ENCODE measurements at places on chromosomes 3 and 15. TPM values are rescaled to one million over a fixed set of nuclear protein-coding genes. Genes with fewer than 3 reads are reported as not detected.

- no peaks in the 10 kb centered on the region for H3K27me3 ChIP-seq
- no peak for DNase-seq
- no peaks in the 10 kb centered on the region for H3K36me3 ChIP-seq
- H3K27ac ChIP-seq = no peak overlapping the region
These were observed 58.9 kb upstream of the EPHA6 start for GRCh38 chr3:96755519-96755918.

GRCh38 chr3:157865352-157866000 lies 240.7 kb downstream of the SHOX2 start:
- no peaks in the 10 kb centered on the region for H3K4me1 ChIP-seq
- no peak overlapping the region for H3K27ac ChIP-seq
- peak; percentile 1 for DNase-seq
- no peaks in the 10 kb centered on the region for H3K36me3 ChIP-seq

GRCh38 chr3:44033123-44033522 lies 208.6 kb upstream of the TOPAZ1 start:
- H3K27ac ChIP-seq = no peak overlapping the region
- no peak overlapping the region for H3K4me3 ChIP-seq
- no peaks in the 10 kb centered on the region for H3K36me3 ChIP-seq
- no peaks in the 10 kb centered on the region for H3K4me1 ChIP-seq
- H3K27me3 ChIP-seq = no peaks in the 10 kb centered on the region

- no peak overlapping the region for H3K27ac ChIP-seq
- H3K36me3 ChIP-seq = no peaks in the 10 kb centered on the region
- no peaks in the 10 kb centered on the region for H3K27me3 ChIP-seq
- no peak for DNase-seq
- no peak overlapping the region for H3K4me3 ChIP-seq
These were observed 39.0 kb upstream of the CBLB start for GRCh38 chr3:105907777-105908176.

- H3K27me3 ChIP-seq = peaks cover 11% of the 10 kb centered on the region
- no peaks in the 10 kb centered on the region for H3K36me3 ChIP-seq
- peaks cover 8% of the 10 kb centered on the region for H3K4me1 ChIP-seq
- H3K27ac ChIP-seq = no peak overlapping the region
- DNase-seq = no peak
- peak overlapping the region; percentile 46 for H3K4me3 ChIP-seq
These were observed 429 bp upstream of the C3orf80 start for GRCh38 chr3:160224811-160225175.

GRCh38 chr3:31421314-31422048 lies 111.2 kb upstream of the STT3B start:
- no peak overlapping the region for H3K4me3 ChIP-seq
- H3K4me1 ChIP-seq = peaks cover 9% of the 10 kb centered on the region
- H3K27ac ChIP-seq = no peak overlapping the region
- H3K27me3 ChIP-seq = no peaks in the 10 kb centered on the region
- H3K36me3 ChIP-seq = no peaks in the 10 kb centered on the region

- no peak overlapping the region for H3K27ac ChIP-seq
- no peak overlapping the region for H3K4me3 ChIP-seq
- DNase-seq = no peak
- H3K36me3 ChIP-seq = no peaks in the 10 kb centered on the region
- no peaks in the 10 kb centered on the region for H3K4me1 ChIP-seq
These were observed 21.2 kb downstream of the GRIP2 start for GRCh38 chr3:14518893-14519292.

- no peaks in the 10 kb centered on the region for H3K4me1 ChIP-seq
- no peak overlapping the region for H3K27ac ChIP-seq
- H3K36me3 ChIP-seq = no peaks in the 10 kb centered on the region
- no peaks in the 10 kb centered on the region for H3K27me3 ChIP-seq
- DNase-seq = peak; percentile 61
- peak overlapping the region; percentile 37 for H3K4me3 ChIP-seq
These were observed 31.5 kb upstream of the AP4E1 start for GRCh38 chr15:50876989-50877360.

- H3K27me3 ChIP-seq = no peaks in the 10 kb centered on the region
- no peak overlapping the region for H3K4me3 ChIP-seq
- no peaks in the 10 kb centered on the region for H3K4me1 ChIP-seq
- no peak for DNase-seq
- H3K36me3 ChIP-seq = no peaks in the 10 kb centered on the region
- H3K27ac ChIP-seq = no peak overlapping the region
These were observed 48.7 kb upstream of the WDR72 start for GRCh38 chr15:53808058-53808706.

- no peak overlapping the region for H3K27ac ChIP-seq
- H3K36me3 ChIP-seq = no peaks in the 10 kb centered on the region
- H3K4me1 ChIP-seq = no peaks in the 10 kb centered on the region
- peaks cover 5% of the 10 kb centered on the region for H3K27me3 ChIP-seq
- no peak for DNase-seq
These were observed 277.9 kb downstream of the MCTP2 start for GRCh38 chr15:94509259-94509658.

DNA sequence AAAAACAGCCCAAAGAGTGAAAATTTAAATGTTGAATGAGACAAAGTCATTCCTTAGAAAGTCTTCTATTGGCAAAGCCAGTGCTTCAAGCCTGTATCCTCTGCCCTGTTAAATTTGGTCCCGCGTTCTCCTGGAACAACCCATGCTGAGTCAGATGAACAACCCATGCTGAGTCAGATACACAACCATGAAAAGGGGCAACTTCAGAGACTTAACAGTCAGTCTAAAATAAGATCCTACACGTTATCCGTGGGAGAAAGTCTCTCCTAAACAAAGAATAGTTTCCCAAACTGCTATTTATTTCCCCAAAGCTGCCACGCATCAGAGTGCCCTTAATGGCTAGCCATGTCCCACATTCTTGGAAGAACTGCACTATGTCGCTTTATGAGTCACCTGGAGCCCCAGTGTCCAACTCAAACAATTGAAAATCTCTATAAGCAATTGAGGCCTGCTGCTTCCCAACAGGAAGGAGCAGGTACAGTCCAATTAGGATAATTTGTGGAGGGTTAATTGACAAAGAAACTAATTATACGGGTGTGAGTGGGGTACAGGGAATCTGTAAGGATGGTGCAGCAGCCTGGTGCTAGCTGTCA lies 66.1 kb downstream of the WHAMM start:
- H3K36me3 ChIP-seq = no peaks in the 10 kb centered on the region
- DNase-seq = no peak
- no peak overlapping the region for H3K27ac ChIP-seq
- no peak overlapping the region for H3K4me3 ChIP-seq

GRCh38 chr3:146161663-146162002 lies 649 bp upstream of the PLOD2 start:
- H3K4me1 ChIP-seq = no peaks in the 10 kb centered on the region
- H3K27ac ChIP-seq = no peak overlapping the region
- no peak for DNase-seq
- no peaks in the 10 kb centered on the region for H3K27me3 ChIP-seq
- no peaks in the 10 kb centered on the region for H3K36me3 ChIP-seq

DNA sequence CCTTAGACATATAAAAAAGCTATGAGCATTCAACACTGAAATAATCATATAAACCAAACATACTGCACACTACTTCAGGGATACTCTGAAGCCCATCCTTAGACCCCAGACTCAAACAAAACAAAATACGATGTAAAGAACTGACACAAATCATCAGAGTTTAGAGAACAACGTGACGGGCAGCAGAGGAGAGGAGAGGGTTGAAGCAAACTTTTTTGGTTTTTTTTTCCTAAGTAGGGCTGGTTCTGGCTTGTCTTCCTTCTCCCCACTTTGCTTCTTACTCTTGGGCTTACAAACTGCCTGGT lies 34.7 kb downstream of the GAP43 start:
- no peak for DNase-seq
- peak overlapping the region; percentile 51 for H3K4me3 ChIP-seq
- no peaks in the 10 kb centered on the region for H3K36me3 ChIP-seq
- H3K4me1 ChIP-seq = peaks cover 5% of the 10 kb centered on the region
- no peaks in the 10 kb centered on the region for H3K27me3 ChIP-seq

GRCh38 chr3:44988073-44988472 lies 12.0 kb downstream of the EXOSC7 start:
- no peak overlapping the region for H3K4me3 ChIP-seq
- H3K27ac ChIP-seq = no peak overlapping the region
- H3K27me3 ChIP-seq = no peaks in the 10 kb centered on the region
- peaks cover 5% of the 10 kb centered on the region for H3K36me3 ChIP-seq
- H3K4me1 ChIP-seq = peaks cover 36% of the 10 kb centered on the region

GRCh38 chr15:40333922-40334492 lies 6.7 kb downstream of the CCDC9B start:
- H3K27ac ChIP-seq = no peak overlapping the region
- no peaks in the 10 kb centered on the region for H3K36me3 ChIP-seq
- H3K4me3 ChIP-seq = no peak overlapping the region
- peaks cover 16% of the 10 kb centered on the region for H3K4me1 ChIP-seq
- DNase-seq = peak; percentile 60
- no peaks in the 10 kb centered on the region for H3K27me3 ChIP-seq

DNA sequence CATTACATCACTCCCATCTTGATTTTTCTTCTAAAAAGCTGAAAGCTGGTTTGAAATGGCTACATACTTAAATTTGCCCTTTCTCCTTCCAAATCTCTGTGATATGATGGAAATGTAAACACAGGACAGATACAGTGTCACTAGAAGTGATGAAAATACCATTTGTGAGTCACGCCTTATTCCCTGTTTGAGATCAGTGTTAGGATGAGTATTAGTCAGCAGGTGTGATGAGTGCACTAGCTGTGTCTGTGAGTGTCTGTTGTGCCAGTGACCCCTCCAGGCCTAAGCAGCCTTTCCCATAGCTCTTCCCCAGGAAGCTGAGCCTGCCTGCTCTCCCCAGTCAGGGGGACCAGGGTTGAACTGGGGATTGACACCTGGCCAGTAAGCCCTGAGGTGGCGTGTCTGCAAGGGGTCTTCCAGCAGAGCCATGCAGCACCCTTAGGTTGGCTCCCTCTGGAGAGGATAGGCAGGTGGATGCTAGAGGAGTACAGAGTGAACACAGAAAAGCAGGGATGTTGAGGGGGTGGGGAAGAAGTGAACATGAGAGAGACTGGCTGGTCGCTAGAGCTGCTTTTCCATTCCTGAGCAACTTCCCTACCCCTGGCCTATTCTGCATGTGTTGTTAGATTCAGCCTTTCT lies 92.0 kb downstream of the PDE8A start:
- no peaks in the 10 kb centered on the region for H3K36me3 ChIP-seq
- no peaks in the 10 kb centered on the region for H3K27me3 ChIP-seq
- H3K4me3 ChIP-seq = no peak overlapping the region
- no peak overlapping the region for H3K27ac ChIP-seq
- no peaks in the 10 kb centered on the region for H3K4me1 ChIP-seq

DNA sequence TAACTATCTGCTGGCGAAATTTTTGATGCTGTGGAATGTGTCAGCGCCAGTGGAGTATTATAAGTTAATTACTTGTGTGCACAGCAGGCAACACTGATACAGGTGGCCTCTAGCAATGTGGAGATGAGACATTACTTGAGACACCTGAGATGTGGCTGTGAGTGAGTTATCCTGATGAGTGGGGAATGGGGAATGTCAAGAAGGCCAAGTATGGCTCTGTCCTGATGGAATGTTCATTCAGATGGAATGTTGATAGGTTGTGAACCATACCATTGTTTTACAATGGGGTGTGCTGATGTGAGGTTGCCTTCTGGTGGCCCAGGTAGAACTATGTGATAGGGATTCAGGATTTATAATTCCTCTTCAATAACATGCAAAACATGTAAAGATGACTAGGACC lies 404.8 kb downstream of the PTPRG start:
- no peaks in the 10 kb centered on the region for H3K4me1 ChIP-seq
- no peaks in the 10 kb centered on the region for H3K27me3 ChIP-seq
- H3K4me3 ChIP-seq = no peak overlapping the region
- no peaks in the 10 kb centered on the region for H3K36me3 ChIP-seq

DNA sequence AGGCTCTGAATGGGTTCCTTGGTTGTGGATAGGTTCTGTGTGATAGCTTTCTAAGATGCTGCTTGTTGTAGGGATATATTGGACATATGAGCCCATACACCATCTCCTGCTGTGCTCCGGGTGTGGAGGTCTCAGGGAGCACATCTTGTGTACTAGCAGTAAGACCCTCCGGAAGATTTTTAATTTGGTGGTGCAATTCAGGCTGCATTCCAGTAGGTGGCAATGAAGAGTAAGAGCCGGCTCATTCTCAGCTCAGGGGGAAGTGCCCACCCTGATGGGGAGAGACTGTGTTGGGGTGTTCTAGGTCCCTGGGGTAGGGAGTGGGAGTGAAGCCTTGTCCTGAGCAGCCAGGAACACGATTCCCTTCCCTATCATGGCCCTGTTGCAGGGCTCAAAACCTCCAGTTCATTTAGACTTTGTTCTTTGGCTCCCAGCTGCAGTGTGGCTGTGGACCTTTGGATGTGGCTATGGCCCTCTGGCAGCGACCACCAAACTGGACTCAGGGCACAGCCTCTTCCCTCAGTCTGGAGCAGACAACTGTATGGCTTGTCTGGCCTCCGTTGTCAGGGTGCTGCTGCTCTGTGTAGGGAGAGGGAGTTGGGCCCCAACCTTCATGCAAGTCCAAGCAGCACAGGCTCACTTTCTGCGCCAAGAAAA lies 104.7 kb downstream of the UNC13C start:
- H3K4me1 ChIP-seq = no peaks in the 10 kb centered on the region
- no peak overlapping the region for H3K27ac ChIP-seq
- no peak overlapping the region for H3K4me3 ChIP-seq
- DNase-seq = no peak
- H3K27me3 ChIP-seq = no peaks in the 10 kb centered on the region
- no peaks in the 10 kb centered on the region for H3K36me3 ChIP-seq

- no peaks in the 10 kb centered on the region for H3K4me1 ChIP-seq
- no peaks in the 10 kb centered on the region for H3K27me3 ChIP-seq
- no peaks in the 10 kb centered on the region for H3K36me3 ChIP-seq
- DNase-seq = no peak
These were observed 51.0 kb downstream of the EOMES start for GRCh38 chr3:27671101-27671500.

DNA sequence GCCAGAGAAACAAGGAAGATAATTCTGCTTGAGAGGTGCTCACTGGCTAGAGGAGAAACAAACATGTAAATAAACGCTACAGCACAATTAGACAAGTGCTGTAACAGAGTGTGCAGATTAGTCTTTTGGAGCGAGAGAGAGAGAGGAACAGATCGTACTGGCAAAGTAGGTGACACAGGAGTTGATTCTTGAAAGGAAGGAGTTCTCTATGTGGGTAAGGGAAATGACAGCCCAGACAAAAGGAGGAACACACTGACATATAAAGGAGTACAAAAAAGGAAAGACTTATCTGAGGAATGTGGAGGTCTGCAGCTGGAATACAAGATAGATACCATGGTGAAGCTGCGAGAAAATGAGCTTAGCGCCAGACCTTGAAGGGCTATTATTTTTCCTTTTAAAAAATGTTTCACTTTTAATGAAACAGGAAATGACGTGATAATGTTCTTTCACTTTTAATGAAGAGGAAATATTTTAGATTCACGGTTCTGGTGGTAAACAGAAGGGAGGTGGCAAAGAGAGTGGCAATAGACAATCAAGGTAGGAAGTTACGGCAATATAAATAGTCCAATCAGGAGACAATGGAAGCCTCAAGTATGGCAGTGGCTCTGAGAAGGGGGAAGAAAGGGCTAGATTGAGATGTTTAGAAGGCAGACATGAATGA lies 202.9 kb downstream of the VPS13C start:
- H3K27me3 ChIP-seq = no peaks in the 10 kb centered on the region
- H3K4me1 ChIP-seq = no peaks in the 10 kb centered on the region
- peak overlapping the region; percentile 10 for H3K27ac ChIP-seq
- peak overlapping the region; percentile 39 for H3K4me3 ChIP-seq
- DNase-seq = no peak

GRCh38 chr3:195239121-195239520 lies 31.8 kb downstream of the XXYLT1 start:
- H3K36me3 ChIP-seq = no peaks in the 10 kb centered on the region
- H3K27ac ChIP-seq = no peak overlapping the region
- no peaks in the 10 kb centered on the region for H3K4me1 ChIP-seq
- DNase-seq = no peak
- no peaks in the 10 kb centered on the region for H3K27me3 ChIP-seq

The CCDC13 gene
- 0.91 TPM for total RNA-seq

The RARB gene
- total RNA-seq = not detected

The KNL1 gene
- total RNA-seq = 0.16 TPM

The IL16 gene
- 285 TPM for total RNA-seq

The SEC61A1 gene
- total RNA-seq = 132 TPM

Measured in naive thymus-derived CD4-positive, alpha-beta T cell (primary cell).